IMR-90 (cell line): ENCODE measurements at places on chromosomes 5 and 9. TPM values are rescaled to one million over a fixed set of nuclear protein-coding genes. Genes with fewer than 3 reads are reported as not detected.
A peak's percentile ranks its signal among the peaks of the same experiment; 100 is the strongest.

DNA sequence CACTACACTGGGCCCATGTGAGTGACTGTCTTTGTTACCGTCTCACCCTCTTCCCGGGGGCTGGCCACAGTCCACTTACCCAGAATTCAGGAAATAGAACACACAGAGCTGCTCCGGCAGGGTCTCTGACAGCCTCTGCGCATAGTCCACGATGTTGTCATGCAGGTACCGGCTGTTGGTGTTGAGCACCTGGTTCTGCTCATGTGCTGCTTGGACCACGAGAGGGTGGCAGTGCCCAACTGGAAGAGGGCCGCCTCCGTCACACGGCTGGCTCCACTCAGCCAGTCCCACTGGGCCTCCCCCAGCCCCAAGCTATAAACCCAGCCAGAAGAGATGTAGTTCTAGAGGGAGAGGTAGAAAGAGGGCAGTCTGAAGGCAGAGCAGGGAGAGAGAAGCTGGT lies 2.7 kb downstream of the PHYKPL start:
- no peak overlapping the region for H3K27ac ChIP-seq
- peaks cover 36% of the 10 kb centered on the region for H3K36me3 ChIP-seq
- no peaks in the 10 kb centered on the region for H3K27me3 ChIP-seq

GRCh38 chr9:122426723-122427122 lies 51.0 kb downstream of the OR1J1 start:
- no peaks in the 10 kb centered on the region for H3K27me3 ChIP-seq
- H3K4me1 ChIP-seq, result no peaks in the 10 kb centered on the region
- H3K36me3 ChIP-seq, result no peaks in the 10 kb centered on the region
- DNase-seq, result no peak

The OR1Q1 gene
- total RNA-seq, result not detected in 2 replicates

DNA sequence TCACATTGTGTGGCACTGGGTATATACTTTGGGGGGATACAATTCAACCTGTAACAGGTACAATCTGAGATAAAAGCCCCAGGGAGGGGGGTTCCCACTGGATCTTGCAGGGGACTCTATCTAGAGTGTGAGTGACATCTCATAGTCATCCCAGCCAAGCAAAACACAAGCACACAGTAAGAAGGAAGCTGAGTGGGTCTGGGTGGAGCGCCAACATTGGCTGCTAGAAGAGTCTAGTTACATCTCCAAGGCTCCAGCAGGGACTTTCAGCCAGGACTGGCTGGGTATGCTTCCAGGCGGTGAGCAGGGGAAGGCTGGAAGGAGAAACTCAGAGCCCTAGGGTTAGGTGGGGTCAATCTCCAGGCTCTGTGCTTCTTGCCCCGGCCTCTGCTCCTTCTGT lies 53.0 kb downstream of the IL31RA start:
- no peak overlapping the region for H3K27ac ChIP-seq
- H3K27me3 ChIP-seq, result no peaks in the 10 kb centered on the region
- H3K36me3 ChIP-seq, result no peaks in the 10 kb centered on the region
- no peak overlapping the region for H3K4me3 ChIP-seq
- DNase-seq, result peak; percentile 17
- H3K4me1 ChIP-seq, result no peaks in the 10 kb centered on the region

The CLK4 gene
- total RNA-seq, result 8.2 and 14.4 TPM in 2 replicates

The PCDHGA10 gene
- total RNA-seq, result 6.6 and 6.9 TPM in 2 replicates

The LHX3 gene
- total RNA-seq, result not detected in 2 replicates

GRCh38 chr5:147177125-147177840 lies 57.5 kb upstream of the STK32A start:
- H3K27me3 ChIP-seq, result no peaks in the 10 kb centered on the region
- peaks cover 2% of the 10 kb centered on the region; the same call in 1 of the 2 replicates for H3K4me1 ChIP-seq
- no peak overlapping the region for H3K4me3 ChIP-seq
- no peak overlapping the region; the same call in 1 of the 2 replicates for H3K27ac ChIP-seq
- DNase-seq, result peak; percentile 50

The ACTBL2 gene
- total RNA-seq, result 1.6 and 1.7 TPM in 2 replicates

The ATP10B gene
- total RNA-seq, result not detected in 2 replicates

The PCDHGC4 gene
- total RNA-seq, result 1.1 and 1.6 TPM in 2 replicates

- H3K27me3 ChIP-seq, result no peaks in the 10 kb centered on the region
- peak; percentile 13 for DNase-seq
- no peak overlapping the region for H3K27ac ChIP-seq
- no peak overlapping the region for H3K4me3 ChIP-seq
- no peaks in the 10 kb centered on the region for H3K4me1 ChIP-seq
These were observed 52.1 kb downstream of the IL31RA start for GRCh38 chr5:55903121-55903701.

DNA sequence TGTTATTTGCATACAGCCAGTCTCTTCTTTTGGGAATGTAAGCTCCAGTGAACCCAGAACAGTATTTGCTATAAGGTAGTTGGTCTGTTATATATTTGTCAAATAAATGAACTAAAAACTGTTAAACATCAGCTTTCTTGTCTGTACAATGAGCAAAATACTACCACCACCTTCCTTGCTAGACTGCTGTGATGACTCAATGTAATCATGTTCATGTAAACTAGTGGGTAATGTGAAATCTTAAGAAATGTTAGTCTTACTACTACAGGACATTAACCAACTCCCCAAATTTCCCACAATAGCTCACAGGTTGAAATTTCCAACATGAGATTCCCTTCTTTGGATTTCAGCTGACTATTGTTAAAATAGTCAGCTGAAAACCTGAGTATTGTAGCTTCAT lies 176.1 kb downstream of the TRPM3 start:
- peaks cover 12% of the 10 kb centered on the region for H3K27me3 ChIP-seq
- H3K4me3 ChIP-seq, result no peak overlapping the region
- H3K27ac ChIP-seq, result no peak overlapping the region

GRCh38 chr9:125497478-125497877 lies 209.5 kb downstream of the MAPKAP1 start:
- no peaks in the 10 kb centered on the region for H3K27me3 ChIP-seq
- no peak overlapping the region for H3K27ac ChIP-seq
- H3K4me3 ChIP-seq, result no peak overlapping the region
- H3K4me1 ChIP-seq, result peaks cover 8% of the 10 kb centered on the region
- no peak for DNase-seq

- H3K27ac ChIP-seq, result no peak overlapping the region
- H3K4me3 ChIP-seq, result no peak overlapping the region
- no peaks in the 10 kb centered on the region for H3K4me1 ChIP-seq
- no peaks in the 10 kb centered on the region for H3K36me3 ChIP-seq
These were observed 20.9 kb downstream of the DUSP1 start for GRCh38 chr5:172749881-172750633.

- no peaks in the 10 kb centered on the region for H3K27me3 ChIP-seq
- no peaks in the 10 kb centered on the region for H3K36me3 ChIP-seq
- DNase-seq, result no peak
- H3K27ac ChIP-seq, result no peak overlapping the region
- H3K4me3 ChIP-seq, result no peak overlapping the region
These were observed 2.8 kb upstream of the SMARCA2 start for GRCh38 chr9:2012347-2012746.

The IFNA2 gene
- not detected in 2 replicates for total RNA-seq

DNA sequence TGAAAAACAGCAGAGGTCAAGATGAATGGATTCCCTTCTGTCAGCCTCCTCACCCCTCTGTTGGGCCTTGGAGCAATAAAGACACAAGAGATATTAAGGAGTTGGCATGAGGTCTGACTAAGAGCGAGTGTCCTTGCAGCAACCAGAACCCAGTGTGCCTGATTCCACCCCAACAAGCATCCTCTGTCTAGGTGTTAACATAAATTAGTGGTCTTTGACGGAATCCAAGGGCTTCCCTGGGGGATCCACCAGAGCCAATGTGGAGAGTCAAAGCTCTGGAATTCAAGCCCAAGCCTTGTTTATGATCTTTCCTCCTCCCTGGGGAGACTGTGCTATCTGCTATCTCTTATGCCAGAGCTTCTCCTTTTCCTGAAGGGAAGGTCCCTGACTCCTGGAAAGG lies 128.1 kb upstream of the SMIM23 start:
- H3K27ac ChIP-seq, result no peak overlapping the region
- H3K36me3 ChIP-seq, result no peaks in the 10 kb centered on the region
- no peak overlapping the region for H3K4me3 ChIP-seq
- DNase-seq, result no peak
- peaks cover 3% of the 10 kb centered on the region; the same call in 1 of the 2 replicates for H3K27me3 ChIP-seq

DNA sequence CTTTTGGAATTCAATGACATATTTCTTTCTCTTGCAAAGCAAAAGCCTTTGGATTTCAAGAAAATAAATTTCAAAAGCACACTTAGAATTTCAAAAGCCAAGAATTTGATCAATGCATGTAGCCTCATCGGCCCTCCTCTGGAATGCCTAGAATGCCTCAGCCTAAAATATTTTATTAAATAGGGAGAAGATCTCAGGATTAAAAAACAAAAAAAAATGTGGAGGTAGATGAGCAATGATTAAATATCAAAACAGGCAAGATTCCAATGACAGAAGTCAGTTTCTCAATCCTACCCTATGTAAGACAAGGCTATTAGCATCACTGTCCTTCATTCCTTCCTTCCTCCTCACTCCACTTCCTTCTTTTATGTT lies 169.0 kb downstream of the CDH6 start:
- H3K4me3 ChIP-seq, result no peak overlapping the region
- no peaks in the 10 kb centered on the region for H3K27me3 ChIP-seq
- H3K36me3 ChIP-seq, result no peaks in the 10 kb centered on the region
- H3K4me1 ChIP-seq, result peaks cover 36% of the 10 kb centered on the region
- DNase-seq, result peak; percentile 59

- no peaks in the 10 kb centered on the region for H3K4me1 ChIP-seq
- no peaks in the 10 kb centered on the region for H3K27me3 ChIP-seq
- no peak overlapping the region for H3K4me3 ChIP-seq
- no peaks in the 10 kb centered on the region for H3K36me3 ChIP-seq
These were observed 416.5 kb upstream of the CCNH start for GRCh38 chr5:87829217-87829551.

The CYLC2 gene
- total RNA-seq, result not detected in 2 replicates

The HCN1 gene
- not detected in 2 replicates for total RNA-seq

GRCh38 chr9:19998153-19998552 lies 209.3 kb upstream of the SLC24A2 start:
- peaks cover 2% of the 10 kb centered on the region; the same call in 1 of the 2 replicates for H3K4me1 ChIP-seq
- H3K4me3 ChIP-seq, result no peak overlapping the region
- peak; percentile 16 for DNase-seq
- no peak overlapping the region for H3K27ac ChIP-seq

The ANKRD31 gene
- under 0.01 TPM in 2 replicates for total RNA-seq

The OGN gene
- total RNA-seq, result under 0.01 TPM in 1 of 2 replicates, not detected in the other

DNA sequence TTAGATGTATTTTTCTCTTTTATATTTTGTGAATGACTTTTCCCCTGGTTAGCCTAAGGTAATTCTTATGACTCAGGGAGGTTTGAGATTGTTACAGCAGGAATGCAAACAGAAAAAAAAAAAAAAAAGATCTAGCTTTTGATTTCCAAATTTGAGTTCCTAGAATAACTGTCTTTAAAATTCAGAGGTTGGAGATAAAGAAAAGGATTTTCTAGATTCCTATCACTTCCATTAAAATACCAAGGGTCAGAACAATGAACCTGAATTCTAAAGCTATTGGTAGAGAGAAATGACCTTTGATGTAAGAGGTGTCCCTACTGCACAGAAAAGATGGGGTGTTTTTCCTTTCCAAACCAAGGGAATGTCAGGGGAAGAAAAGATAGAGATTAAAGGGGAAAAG lies 262.5 kb downstream of the DOCK8 start:
- H3K4me1 ChIP-seq, result no peaks in the 10 kb centered on the region
- no peak overlapping the region for H3K4me3 ChIP-seq
- no peak for DNase-seq
- no peak overlapping the region for H3K27ac ChIP-seq

GRCh38 chr9:136187683-136188586 lies 17.0 kb downstream of the LHX3 start:
- H3K4me1 ChIP-seq, result no peaks in the 10 kb centered on the region
- no peak overlapping the region for H3K4me3 ChIP-seq
- H3K27ac ChIP-seq, result no peak overlapping the region
- DNase-seq, result no peak
- no peaks in the 10 kb centered on the region for H3K36me3 ChIP-seq

DNA sequence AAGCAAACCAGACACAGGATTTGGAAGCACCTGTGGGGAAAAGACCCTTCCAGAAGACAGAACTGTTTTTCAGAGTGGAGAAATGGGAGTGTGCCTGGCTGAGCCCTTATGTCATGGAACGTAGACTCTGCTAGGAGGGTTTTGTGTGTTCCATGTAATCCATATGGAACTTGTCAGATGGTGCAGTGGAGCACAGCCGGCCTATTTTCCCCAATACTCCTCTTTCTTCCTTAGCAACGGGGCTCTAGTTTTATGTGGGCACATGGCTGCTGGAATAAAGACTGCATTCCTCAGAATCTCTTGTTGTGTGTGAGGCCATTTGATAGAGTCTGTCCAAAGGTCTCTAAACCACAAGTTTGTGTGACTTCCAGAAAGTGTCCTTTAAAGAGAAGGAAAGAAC lies 284.0 kb downstream of the DRD1 start:
- no peaks in the 10 kb centered on the region for H3K36me3 ChIP-seq
- DNase-seq, result no peak
- H3K27me3 ChIP-seq, result peaks cover 6% of the 10 kb centered on the region; the same call in 1 of the 2 replicates
- no peak overlapping the region for H3K4me3 ChIP-seq

The CCIN gene
- 1.1 TPM in 2 replicates for total RNA-seq

The PCDHB9 gene
- total RNA-seq, result under 0.01 and 0.18 TPM in 2 replicates

GRCh38 chr5:125276096-125276495 lies 529.7 kb upstream of the ZNF608 start:
- H3K4me3 ChIP-seq, result no peak overlapping the region
- no peaks in the 10 kb centered on the region for H3K36me3 ChIP-seq
- DNase-seq, result no peak
- H3K4me1 ChIP-seq, result peaks cover 2% of the 10 kb centered on the region; the same call in 1 of the 2 replicates
- no peak overlapping the region for H3K27ac ChIP-seq
- no peaks in the 10 kb centered on the region for H3K27me3 ChIP-seq

The CARTPT gene
- not detected in 2 replicates for total RNA-seq

- H3K27me3 ChIP-seq, result no peaks in the 10 kb centered on the region
- H3K4me3 ChIP-seq, result no peak overlapping the region
- no peaks in the 10 kb centered on the region for H3K36me3 ChIP-seq
- peak; percentile 20 for DNase-seq
- no peaks in the 10 kb centered on the region for H3K4me1 ChIP-seq
- no peak overlapping the region for H3K27ac ChIP-seq
These were observed 7.5 kb upstream of the UBQLN1 start for GRCh38 chr9:83715221-83715620.

GRCh38 chr5:8098081-8098480 lies 229.1 kb downstream of the MTRR start:
- DNase-seq, result no peak
- no peak overlapping the region for H3K27ac ChIP-seq
- no peaks in the 10 kb centered on the region for H3K36me3 ChIP-seq
- H3K27me3 ChIP-seq, result no peaks in the 10 kb centered on the region

GRCh38 chr5:32172923-32173266 lies 1.2 kb downstream of the GOLPH3 start:
- peaks cover 14% of the 10 kb centered on the region for H3K36me3 ChIP-seq
- no peak for DNase-seq
- H3K27me3 ChIP-seq, result no peaks in the 10 kb centered on the region
- peaks cover 5% of the 10 kb centered on the region for H3K4me1 ChIP-seq

DNA sequence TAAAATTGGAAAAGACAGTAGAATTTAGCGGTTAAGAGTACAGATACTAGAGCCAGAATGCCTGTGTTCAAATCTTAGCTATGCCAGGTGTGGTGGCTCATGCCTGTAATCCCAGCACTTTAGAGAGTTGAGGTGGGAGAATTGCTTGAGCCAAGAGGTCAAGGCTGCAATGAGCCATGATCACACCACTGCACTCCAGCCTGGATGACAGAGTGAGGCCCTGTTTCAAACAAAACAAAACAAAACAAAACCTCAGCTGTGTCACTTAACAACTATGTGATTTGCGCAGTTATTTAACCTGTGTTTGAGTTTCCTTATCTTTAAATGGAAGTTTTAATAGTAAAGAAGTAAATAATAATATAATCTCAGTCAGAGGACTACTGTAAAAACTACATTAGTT lies 68.3 kb downstream of the TBCA start:
- H3K4me3 ChIP-seq, result no peak overlapping the region
- no peaks in the 10 kb centered on the region for H3K27me3 ChIP-seq
- H3K4me1 ChIP-seq, result no peaks in the 10 kb centered on the region
- no peak overlapping the region for H3K27ac ChIP-seq
- peaks cover 20% of the 10 kb centered on the region for H3K36me3 ChIP-seq

The GPR151 gene
- not detected in 2 replicates for total RNA-seq

The RUSC2 gene
- total RNA-seq, result 17.4 and 18.3 TPM in 2 replicates

The MTREX gene
- total RNA-seq, result 33.2 and 83.3 TPM in 2 replicates

The PCDHB14 gene
- total RNA-seq, result 0.18 and 0.28 TPM in 2 replicates
